ENCODE measurements at places on chromosomes 6 and 20.

GRCh38 chr6:2737885-2738284 lies 12.8 kb downstream of the MYLK4 start:
- no peak for DNase-seq

GRCh38 chr6:89242574-89243330 lies 25.6 kb upstream of the GABRR1 start:
- DNase-seq = no peak

GRCh38 chr6:26197636-26197932 lies 110.4 kb downstream of the HFE start:
- no peak for DNase-seq

DNA sequence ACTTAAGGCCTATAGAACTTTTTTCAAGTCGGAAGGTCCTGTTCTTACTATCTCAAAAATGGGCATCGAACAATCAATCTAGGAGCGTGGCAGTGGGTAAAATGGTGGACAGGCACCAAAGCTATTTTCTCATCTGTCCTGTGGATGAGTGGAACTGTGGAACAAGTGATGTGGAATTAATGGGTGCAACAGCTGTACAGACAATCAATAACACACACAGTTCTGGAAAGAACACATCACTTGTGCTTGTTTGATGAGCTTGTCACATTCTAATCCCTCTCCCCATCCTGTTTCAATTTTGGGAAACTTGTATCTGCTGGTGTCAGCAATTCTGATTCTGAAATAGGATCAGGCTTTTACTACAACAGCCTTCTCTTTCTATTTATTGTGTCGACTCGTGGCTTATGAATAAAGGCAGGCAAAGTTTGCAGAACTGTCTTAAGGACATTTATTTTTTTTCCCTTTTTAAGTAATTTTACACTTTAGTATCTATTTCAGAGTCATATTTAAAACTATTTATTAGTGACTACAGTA lies 11.5 kb downstream of the RBM24 start:
- DNase-seq = no peak

DNA sequence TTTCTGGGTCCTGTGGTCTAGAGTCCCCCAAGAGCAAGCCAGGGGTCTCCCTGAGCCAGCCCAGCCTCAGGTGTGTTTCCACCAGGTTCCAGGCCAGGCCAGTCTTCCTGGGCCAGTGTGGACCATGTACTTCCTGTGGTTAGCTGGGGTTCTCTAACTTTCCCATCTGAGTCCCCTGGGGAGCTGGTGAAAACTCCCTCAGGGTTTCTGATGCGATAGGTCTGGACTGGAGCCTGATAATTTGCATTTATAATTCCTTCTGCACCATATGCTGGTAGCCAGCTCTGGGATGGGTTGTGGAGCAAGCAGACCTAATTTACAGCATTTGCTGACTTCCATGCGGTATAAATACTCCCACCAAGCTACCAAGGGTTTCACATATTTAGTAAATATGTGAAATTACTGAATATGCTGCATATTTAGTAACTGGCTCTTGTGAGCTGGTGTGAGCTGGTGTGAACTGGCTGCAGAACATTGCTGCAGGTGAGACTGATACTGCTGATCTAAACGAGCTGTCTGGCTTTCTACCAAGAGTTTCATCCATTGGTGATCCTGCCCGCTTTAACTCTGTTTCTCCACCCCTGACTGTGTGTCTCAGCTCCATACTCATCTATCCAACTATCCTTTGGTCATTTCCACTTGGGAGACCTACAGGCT lies 62.6 kb downstream of the RIN2 start:
- DNase-seq = no peak

GRCh38 chr20:21809961-21810523 lies 104.6 kb downstream of the PAX1 start:
- DNase-seq = no peak

DNA sequence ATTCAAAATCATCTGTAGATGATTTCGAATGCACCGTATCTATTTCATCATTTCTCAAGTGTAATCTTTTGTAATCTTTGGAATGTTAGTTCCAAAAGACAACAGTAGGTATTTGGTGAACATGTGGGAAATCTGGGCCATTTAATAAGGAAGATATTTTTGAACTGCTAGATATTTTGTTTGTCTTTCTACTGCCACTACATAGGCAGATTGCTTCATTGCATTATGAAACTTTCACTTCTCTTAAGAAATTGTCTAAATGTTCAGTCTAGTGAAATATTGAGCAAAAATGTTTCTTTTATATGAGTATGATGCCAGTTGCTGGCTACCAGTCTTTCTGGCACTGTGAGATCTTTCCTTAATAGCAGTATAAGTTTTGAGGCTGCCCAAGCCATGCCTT lies 527.8 kb upstream of the RNF217 start:
- no peak for DNase-seq

DNA sequence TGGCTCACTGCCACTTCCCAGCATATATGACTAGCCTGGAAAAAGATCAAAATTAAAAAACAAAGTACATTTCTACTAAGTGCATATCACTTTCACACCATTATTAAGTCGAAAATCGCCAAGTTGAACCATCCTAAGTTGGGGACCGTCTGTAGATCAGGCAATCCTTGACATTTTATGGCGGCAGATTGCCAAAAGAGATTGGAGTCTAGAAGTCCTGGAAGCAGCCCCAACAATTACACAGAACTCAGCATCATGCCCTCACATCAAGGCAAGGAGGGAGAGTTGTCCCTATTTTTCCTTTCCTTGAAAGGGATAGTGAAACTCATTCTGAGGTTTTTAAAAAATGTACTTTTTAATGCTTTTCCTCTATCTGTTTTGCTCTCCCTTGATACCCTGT lies 30.7 kb downstream of the SLC22A3 start:
- DNase-seq = no peak

- DNase-seq = no peak
These were observed 506.6 kb upstream of the SULF2 start for GRCh38 chr20:48291896-48292295.

DNA sequence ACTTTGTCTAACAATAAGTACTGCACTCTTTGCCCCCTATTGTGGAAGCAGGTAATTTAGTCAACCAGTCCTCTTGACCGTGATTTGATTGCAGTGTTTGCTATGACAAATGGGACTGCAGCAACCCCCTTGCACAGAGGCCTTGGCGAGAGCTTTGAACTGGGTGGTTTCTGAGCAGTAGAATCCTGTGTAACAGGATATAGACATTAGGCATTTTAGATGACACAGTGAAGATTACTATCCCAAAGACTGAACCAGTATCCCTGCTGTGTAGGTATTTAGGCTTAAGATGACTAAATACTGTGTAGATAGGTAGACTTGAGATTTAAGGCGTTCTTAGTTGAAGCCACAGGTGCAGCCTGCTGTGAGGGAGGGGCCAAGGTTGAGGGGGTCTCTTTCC lies 9.9 kb downstream of the DNMT3B start:
- DNase-seq = no peak

- DNase-seq = no peak
These were observed 84.5 kb downstream of the CHD6 start for GRCh38 chr20:41533537-41534136.

GRCh38 chr20:46990596-46991104 lies 96.0 kb downstream of the EYA2 start:
- DNase-seq = no peak

GRCh38 chr6:113464960-113465359 lies 392.2 kb upstream of the MARCKS start:
- no peak for DNase-seq

GRCh38 chr20:53658322-53658721 lies 64.7 kb upstream of the ZNF217 start:
- DNase-seq = no peak

DNA sequence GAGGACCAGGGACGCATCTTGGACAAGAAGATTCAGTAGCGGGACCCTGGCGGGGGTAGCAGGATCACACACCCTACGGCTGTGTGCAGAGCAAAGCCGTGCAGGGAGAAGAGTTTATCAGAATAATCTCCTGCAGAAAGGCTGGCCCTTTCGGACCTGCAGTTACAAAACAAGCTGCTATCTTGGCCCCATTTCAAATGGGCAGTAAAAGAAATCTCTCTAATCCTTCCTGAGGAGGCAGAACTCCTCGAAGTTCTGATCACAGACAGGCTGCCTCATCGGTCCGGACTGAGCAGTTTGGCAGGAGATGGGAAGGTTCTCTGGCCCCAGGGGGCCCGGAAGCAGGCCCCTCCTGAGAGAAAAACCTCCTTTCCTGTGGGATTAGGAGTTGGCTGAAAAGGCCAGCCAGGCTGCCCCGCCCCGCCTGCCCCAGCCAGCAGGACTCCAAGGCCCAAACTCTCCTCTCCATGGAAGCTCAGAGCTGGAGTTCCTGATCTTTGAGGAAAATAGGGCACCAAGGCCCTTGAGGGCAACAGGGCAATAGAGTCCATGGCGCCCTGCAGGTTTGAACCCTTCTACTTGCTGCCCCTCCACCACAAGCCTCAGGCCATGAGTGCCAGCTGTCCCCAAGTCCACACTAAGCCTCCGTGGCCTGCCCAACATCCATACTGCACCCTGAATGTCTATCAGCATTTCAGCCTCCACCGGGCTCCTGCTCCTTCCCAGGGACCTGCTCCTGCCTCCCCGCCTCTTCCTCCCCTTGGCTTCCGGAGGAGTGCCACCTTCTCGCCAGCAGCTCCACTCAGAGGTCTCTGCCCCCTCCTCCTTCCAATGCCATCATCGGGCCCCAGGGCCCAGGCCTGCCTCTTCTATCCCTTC lies 141.3 kb downstream of the PREX1 start:
- no peak for DNase-seq

GRCh38 chr6:10746915-10747250 lies 722 bp upstream of the TMEM14B start:
- no peak for DNase-seq

DNA sequence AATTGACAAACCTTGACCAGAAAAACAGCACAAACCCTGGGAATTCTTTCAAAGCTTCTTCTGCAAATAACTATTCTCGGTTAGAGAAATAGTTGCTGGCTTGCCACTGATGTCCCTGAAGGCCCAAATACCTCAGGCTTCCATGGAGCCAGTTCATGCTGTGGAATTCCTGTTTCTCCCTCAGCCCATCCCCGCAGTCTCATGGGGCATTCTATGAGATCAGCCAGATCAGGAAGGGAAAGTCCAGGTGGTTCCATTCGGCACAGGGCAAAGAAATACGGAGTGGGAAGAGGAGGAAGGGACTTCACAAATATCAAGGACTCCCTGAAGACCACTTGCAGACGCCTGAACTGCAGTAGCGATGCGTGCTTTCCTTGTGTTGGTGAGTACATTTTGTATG lies 63.3 kb downstream of the MYLK4 start:
- DNase-seq = no peak

GRCh38 chr6:56549014-56549413 lies 93.7 kb downstream of the DST start:
- no peak for DNase-seq
